ENCODE measurements at places on chromosomes 3 and 15.

- DNase-seq = no peak
Measured at GRCh38 chr3:160183345-160184076, 41.7 kb upstream of the C3orf80 start.

GRCh38 chr15:25543196-25543595 is 104.4 kb upstream of the UBE3A start:
- peak; percentile 45 for DNase-seq

GRCh38 chr3:11254876-11255275 is 17.3 kb upstream of the ATG7 start:
- DNase-seq = no peak

DNA sequence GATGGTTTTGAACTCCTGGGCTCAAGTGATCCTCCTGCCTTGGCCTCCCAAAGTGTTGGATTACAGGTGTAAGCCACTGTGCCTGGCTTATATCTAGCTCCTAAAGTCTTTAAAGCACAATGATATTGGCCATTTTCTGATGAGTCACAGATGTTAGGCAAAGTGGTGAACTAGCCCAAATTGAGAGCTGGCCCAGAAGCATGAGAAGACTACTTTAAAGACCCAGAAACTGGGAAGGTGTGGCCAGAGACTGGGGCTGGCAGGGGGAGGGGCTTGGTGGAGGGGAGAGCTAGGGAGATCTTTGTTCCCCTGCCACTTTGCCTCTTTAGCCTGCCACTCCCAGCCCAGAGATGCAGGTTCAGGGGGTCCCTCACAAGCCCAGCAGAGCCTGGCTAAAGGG is 21.6 kb downstream of the CHRNA3 start:
- DNase-seq = no peak

DNA sequence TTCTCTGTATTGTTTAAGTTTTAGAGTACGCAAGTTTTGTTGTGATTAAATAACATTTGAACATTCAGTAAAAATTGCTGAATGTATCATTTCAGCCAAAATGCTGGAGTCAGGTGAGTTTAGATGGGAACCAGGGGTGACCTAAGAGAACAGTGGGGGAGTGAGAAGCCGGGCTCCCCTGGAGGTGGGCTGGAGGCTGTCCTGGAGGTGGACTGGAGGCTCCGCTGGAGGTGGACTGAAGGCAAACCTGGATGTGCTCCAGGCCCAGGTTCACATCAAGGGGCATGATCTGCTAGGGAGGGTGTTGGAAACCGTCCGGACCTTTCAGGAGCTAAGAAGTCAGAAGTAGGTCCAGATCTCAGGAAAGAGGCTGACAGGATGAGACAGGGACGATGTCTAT is 23.7 kb downstream of the DNAJB8 start:
- no peak for DNase-seq

- DNase-seq = no peak
Measured at GRCh38 chr3:43389388-43390254, 103.3 kb downstream of the SNRK start.

GRCh38 chr3:45241206-45241605 is 15.1 kb upstream of the TMEM158 start:
- DNase-seq = no peak

DNA sequence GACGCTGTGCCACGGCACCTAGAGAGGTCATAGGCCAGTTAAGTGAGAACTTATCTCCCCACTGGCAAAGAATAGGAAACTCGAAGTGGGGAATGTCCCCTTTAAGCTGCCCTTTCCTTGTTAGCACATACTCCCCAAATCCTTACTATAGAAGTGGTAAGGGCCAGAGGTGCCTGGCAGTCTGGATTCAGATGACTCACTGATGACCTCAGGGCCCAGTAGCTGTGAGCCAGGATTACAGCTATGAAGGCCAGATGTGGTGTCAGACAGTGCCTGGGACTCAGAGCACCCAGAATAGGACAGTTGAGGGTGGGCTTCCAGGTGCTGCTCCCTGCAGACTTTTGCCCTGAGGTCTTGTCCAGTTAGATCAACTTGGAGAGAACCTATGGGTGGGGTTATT is 37.7 kb downstream of the PDIA5 start:
- no peak for DNase-seq

- DNase-seq = no peak
Measured at GRCh38 chr3:49415931-49416601, 3.8 kb downstream of the TCTA start.

GRCh38 chr3:170529346-170529745 is 56.5 kb downstream of the SLC7A14 start:
- no peak for DNase-seq

GRCh38 chr15:101558221-101558941 is 68.9 kb upstream of the PCSK6 start:
- DNase-seq = no peak

DNA sequence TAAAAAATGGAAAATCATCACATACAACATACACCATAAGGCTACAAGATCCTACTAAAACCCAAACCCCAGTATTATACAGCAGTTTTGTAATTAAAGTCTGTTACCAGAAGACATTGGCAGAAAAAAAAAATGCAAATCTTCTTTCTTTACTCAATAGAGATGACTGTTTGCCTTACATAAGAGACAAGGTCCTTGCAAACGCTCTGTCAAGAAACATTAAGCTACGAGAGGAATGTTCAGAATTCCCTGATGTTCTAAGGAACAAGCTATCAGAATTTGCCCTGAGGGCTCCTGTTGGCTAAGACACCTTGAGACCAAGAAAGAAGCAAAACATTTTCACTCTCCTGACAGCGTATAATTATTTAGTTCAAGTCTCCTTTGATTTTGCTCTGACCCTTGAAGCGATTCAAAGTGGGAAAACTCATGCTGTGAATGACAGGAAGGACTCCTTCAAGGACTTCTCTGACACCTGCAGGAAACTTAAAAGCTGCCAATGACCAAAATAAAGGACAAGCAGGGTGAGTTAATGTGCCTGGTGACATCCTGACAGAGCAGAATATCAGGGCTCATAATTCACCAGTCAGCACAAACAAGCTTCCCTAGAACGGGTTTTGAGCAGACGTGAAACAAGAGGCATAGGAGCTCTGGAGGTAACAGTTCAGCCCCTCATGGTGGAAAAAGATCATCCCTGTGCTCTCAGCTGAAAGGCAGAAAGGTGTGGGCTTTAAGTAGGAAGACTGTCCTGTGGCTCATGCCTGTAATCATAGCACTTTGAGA is 2.5 kb downstream of the SCAMP2 start:
- DNase-seq = no peak

GRCh38 chr3:107689355-107689754 is 166.6 kb downstream of the BBX start:
- no peak for DNase-seq

GRCh38 chr3:184784731-184785500 is 27.1 kb upstream of the VPS8 start:
- DNase-seq = no peak

GRCh38 chr3:125213364-125213755 is 812 bp upstream of the SLC12A8 start:
- no peak for DNase-seq
